ENCODE measurements at places on chromosomes 12 and 14.

DNA sequence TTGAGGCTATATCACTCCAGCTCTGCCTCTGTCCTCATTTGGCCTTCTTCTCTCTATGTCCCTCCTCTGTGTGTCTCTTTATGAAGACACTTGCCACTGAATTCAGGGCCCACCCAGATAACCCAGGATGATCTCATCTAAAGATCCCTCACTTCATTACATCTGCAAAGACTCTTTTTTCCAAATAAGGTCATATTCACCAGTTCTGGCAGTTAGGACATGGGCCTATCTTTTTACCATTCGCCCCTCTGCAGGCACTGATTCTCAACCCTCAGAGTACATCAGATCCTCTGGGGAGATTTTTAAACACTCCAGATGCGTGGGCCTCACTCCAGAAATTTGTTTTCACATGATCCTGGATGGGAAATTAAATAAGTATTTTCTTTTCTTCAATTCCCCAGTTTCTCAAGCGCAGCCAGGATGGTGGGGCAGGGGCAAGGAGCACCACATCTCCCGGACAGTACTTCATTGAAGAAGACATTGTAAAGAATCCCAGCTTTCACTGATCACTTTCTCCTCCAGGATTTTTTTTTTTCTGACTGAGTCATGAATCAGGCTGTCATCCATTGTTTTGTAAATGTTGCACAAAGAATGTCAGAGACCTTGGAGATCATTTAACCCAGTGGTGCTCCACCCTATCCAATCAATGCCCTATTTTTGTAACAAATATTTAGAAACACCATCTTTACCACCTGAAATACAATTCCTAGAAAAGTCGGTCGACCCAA, 27.4 kb downstream of the CRACR2A start:
- DNase-seq: no peak

GRCh38 chr12:13116259-13116658, 12.8 kb upstream of the GSG1 start:
- no peak for DNase-seq

- DNase-seq: no peak
Observed at GRCh38 chr14:55834390-55834789, 254.4 kb downstream of the KTN1 start.

DNA sequence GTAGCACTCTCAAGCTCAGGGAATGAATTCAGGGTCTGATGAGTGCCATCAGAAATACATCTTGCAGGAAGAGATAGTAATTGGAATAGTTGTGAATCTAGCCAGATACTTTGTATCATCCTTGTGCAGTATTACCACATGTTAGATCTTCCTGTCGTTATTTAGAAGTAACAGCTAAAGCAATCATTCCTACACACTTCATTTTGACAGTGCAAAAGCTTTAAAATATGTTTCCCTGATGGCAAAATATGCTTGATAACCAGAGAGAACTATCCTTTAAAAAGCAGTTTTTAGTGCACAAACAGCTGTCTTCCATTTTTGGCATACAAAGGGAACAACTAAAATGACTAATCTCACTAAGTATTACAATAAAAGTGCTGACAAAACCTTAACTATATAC, 149.5 kb upstream of the SLC38A2 start:
- no peak for DNase-seq

DNA sequence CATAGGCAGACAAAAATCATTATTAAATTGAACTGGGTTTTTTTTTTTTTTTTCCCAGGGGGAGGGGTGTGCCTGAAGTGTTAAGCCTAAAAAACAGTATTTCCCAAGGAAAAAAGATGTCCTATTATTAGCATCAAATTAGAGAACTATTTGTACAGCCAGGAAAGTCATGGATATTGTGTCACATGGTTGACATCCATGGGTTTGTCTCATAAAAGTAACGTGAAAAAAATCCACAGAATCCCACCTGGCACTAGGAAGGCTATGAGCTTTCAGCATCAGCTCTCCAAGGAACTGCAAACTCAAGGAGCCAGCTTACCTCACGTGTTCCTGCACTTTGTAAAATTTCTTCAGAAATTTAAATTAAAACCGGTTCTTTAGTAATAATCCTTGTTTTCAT, 69.1 kb upstream of the EGLN3 start:
- no peak for DNase-seq

All from NCI-H2107 (cell line).